Caco-2 (cell line): ENCODE measurements at places on chromosomes 6 and 20.

GRCh38 chr20:23396950-23397627, 24.2 kb downstream of the NAPB start:
- no peaks in the 10 kb centered on the region for H3K27me3 ChIP-seq
- no peak overlapping the region for H3K27ac ChIP-seq
- H3K36me3 ChIP-seq, result peaks cover 2% of the 10 kb centered on the region; the same call in 1 of the 2 replicates
- no peak for DNase-seq
- no peaks in the 10 kb centered on the region for H3K4me1 ChIP-seq

- no peaks in the 10 kb centered on the region for H3K27me3 ChIP-seq
- peaks cover 56% of the 10 kb centered on the region for H3K4me1 ChIP-seq
- H3K36me3 ChIP-seq, result peaks cover 6% of the 10 kb centered on the region
- no peak for DNase-seq
Measured at GRCh38 chr20:41045671-41046070, 17.0 kb downstream of the TOP1 start.

DNA sequence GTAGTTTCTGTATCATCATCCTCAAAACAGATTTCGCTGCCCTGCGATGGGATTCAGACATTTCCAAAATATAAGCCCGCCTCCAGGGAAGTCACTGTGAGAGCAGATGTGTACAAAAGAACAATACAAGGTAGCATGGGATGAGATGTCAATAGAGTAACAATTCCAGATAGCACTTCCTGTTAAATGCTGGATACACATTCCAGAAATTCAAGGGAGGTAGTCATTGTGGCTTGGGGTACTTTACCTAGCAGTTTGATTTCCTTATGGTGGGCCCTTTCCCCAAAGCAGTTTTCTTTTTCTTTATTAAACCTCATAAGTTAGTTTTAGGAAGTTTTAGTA, 2.5 kb downstream of the RNF217 start:
- DNase-seq, result no peak
- no peaks in the 10 kb centered on the region for H3K4me1 ChIP-seq
- H3K4me3 ChIP-seq, result no peak overlapping the region
- no peaks in the 10 kb centered on the region for H3K27me3 ChIP-seq
- no peak overlapping the region for H3K27ac ChIP-seq

- H3K4me3 ChIP-seq, result no peak overlapping the region
- H3K27ac ChIP-seq, result no peak overlapping the region
- no peak for DNase-seq
- H3K27me3 ChIP-seq, result no peaks in the 10 kb centered on the region
Measured at GRCh38 chr20:62039738-62040137, 25.9 kb downstream of the TAF4 start.

DNA sequence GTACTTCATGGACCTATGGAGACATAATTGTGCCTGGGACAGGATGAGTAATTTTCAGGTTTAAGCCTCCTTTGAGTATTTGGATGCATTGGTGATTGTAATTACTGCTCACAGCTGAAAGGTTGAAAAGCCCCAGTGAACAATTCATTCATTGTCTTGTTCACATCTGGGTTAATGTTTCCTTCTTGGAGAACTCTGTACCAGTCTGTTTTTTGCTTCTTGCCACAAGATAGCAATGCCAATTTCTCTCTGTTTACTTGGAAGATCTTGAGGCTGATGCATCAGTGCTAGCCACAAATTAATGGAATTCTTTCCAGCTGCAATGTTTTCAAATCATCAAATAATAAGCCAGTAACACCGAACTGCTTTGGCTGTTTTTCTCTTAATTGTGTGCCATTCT, 207.8 kb downstream of the BMP2 start:
- H3K4me1 ChIP-seq, result no peaks in the 10 kb centered on the region
- no peak for DNase-seq
- no peaks in the 10 kb centered on the region for H3K36me3 ChIP-seq
- no peak overlapping the region for H3K27ac ChIP-seq

DNA sequence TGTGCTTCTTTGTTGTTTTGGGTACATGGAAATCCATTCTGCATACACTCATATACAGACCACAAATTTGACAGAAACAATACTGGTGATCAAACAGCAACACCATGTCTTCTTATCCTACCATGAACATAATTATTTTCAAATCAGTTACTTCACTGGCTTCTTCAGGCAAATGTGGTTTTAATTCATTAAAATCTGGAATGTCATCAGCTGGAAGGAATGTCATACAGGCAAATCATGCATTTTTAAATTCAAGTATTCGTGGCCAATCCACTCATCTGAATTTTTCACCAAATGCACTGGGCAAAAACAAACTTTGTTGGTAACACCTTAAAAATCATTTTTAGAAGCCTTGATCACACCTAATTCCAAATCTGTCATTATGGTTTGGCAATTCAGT, 59.3 kb downstream of the KIF6 start:
- H3K27me3 ChIP-seq, result no peaks in the 10 kb centered on the region
- H3K36me3 ChIP-seq, result no peaks in the 10 kb centered on the region
- no peak for DNase-seq
- no peak overlapping the region for H3K27ac ChIP-seq

DNA sequence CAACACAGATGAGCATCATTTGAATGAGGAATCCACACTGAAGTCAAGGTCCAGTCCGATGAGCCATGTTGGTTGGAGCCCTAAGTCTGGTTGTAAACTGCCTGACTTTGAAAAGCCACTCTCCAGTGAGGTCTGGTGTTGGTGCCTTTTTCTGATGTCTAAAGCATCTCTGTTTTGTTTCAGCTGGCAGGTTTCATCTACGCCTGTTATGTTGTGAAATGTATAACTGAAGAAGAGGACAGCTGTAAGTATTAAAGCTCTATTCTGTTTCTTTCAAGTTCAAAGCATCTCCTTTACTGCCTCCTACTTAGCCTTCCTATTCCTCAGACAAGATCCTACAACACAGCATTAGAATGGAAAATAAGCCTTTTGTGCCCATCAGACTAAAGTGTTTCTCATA, 171.1 kb upstream of the RNF217 start:
- no peak overlapping the region for H3K4me3 ChIP-seq
- no peak overlapping the region for H3K27ac ChIP-seq
- H3K27me3 ChIP-seq, result no peaks in the 10 kb centered on the region
- H3K36me3 ChIP-seq, result no peaks in the 10 kb centered on the region
- H3K4me1 ChIP-seq, result no peaks in the 10 kb centered on the region
- no peak for DNase-seq

GRCh38 chr6:74928203-74928602, 277.6 kb downstream of the COL12A1 start:
- H3K27me3 ChIP-seq, result no peaks in the 10 kb centered on the region
- H3K4me3 ChIP-seq, result no peak overlapping the region
- DNase-seq, result no peak
- no peaks in the 10 kb centered on the region for H3K4me1 ChIP-seq
- no peaks in the 10 kb centered on the region for H3K36me3 ChIP-seq

DNA sequence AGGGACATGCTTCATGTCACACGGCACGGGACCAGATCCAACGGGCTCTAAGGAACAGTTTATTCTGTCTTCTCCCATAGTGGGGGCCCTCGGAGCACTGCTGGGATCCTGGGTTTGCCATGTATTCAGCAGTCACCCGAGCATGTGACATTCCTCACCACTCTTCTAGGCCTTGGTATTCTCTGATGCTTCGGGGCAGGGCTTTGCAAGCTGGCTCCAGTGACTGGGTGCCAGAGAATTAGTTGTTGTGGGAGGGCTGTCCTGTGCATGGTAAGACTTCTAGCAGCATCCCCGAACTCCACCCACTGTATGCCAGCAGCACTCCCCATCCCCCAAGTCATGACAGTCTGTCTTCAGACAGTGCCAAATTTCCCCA, 5.4 kb downstream of the CCN5 start:
- no peak for DNase-seq
- no peaks in the 10 kb centered on the region for H3K36me3 ChIP-seq
- H3K27me3 ChIP-seq, result no peaks in the 10 kb centered on the region

- H3K36me3 ChIP-seq, result no peaks in the 10 kb centered on the region
- DNase-seq, result no peak
- H3K4me1 ChIP-seq, result no peaks in the 10 kb centered on the region
- no peak overlapping the region for H3K27ac ChIP-seq
- no peaks in the 10 kb centered on the region for H3K27me3 ChIP-seq
Measured at GRCh38 chr20:18359854-18360253, 71.5 kb downstream of the ZNF133 start.

GRCh38 chr20:3382836-3383235, 24.6 kb downstream of the DNAAF9 start:
- no peaks in the 10 kb centered on the region for H3K4me1 ChIP-seq
- H3K27ac ChIP-seq, result no peak overlapping the region
- no peak overlapping the region for H3K4me3 ChIP-seq
- no peaks in the 10 kb centered on the region for H3K36me3 ChIP-seq
- DNase-seq, result no peak

DNA sequence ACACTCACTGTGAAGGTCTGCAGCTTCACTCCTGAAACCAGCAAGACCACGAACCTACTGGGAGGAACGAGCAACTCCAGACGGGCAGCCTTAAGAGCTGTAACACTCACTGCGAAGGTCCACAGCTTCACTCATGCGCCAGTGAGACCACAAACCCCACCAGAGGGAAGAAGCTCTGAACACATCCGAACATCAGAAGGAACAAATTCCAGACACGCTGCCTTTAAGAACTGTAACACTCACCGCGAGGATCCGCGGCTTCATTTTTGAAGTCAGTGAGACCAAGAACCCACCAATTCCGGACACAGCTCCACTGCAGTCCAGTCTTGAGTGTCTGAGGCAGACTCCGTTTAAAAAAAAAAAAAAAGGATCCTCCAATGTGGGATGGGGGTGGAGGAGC, 60.4 kb upstream of the ERVFRD-1 start:
- peaks cover 4% of the 10 kb centered on the region; the same call in 1 of the 2 replicates for H3K4me1 ChIP-seq
- H3K27me3 ChIP-seq, result no peaks in the 10 kb centered on the region
- DNase-seq, result no peak
- no peak overlapping the region for H3K4me3 ChIP-seq
- no peaks in the 10 kb centered on the region for H3K36me3 ChIP-seq
- H3K27ac ChIP-seq, result no peak overlapping the region

- H3K27ac ChIP-seq, result no peak overlapping the region
- H3K4me1 ChIP-seq, result no peaks in the 10 kb centered on the region
- DNase-seq, result no peak
- no peak overlapping the region for H3K4me3 ChIP-seq
Measured at GRCh38 chr20:2311329-2311728, 15.5 kb downstream of the TGM3 start.

GRCh38 chr6:26476896-26477295, 19.1 kb downstream of the BTN2A1 start:
- no peak overlapping the region for H3K4me3 ChIP-seq
- peaks cover 49% of the 10 kb centered on the region for H3K4me1 ChIP-seq
- DNase-seq, result no peak
- no peaks in the 10 kb centered on the region for H3K27me3 ChIP-seq

- no peaks in the 10 kb centered on the region for H3K36me3 ChIP-seq
- H3K27me3 ChIP-seq, result no peaks in the 10 kb centered on the region
- H3K4me3 ChIP-seq, result no peak overlapping the region
- H3K4me1 ChIP-seq, result no peaks in the 10 kb centered on the region
- no peak for DNase-seq
- H3K27ac ChIP-seq, result no peak overlapping the region
Measured at GRCh38 chr6:12929678-12930077, 213.1 kb downstream of the PHACTR1 start.

DNA sequence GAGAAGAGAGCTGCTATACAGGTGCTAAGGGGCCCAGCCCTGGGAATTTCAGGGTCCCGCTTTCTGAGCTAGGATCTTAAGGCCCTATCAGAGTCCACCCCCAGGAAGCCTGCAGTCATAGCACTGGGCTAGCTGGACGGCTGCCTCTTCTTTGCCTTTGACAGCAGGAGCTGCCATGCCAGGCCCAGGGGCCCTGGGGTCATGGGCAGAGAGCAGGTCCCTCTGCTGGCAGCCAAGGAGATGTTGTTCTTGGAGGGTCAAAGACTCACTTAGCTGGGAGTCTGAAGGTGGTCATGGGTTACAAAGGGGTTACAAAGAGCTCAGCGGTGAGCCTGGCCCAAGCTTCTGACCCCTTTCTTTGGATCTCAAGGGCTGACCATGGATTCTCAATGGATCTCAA, 52.7 kb downstream of the RPP21 start:
- H3K4me1 ChIP-seq, result no peaks in the 10 kb centered on the region
- no peak overlapping the region for H3K4me3 ChIP-seq
- DNase-seq, result no peak
- no peaks in the 10 kb centered on the region for H3K27me3 ChIP-seq
- no peaks in the 10 kb centered on the region for H3K36me3 ChIP-seq
- H3K27ac ChIP-seq, result no peak overlapping the region

DNA sequence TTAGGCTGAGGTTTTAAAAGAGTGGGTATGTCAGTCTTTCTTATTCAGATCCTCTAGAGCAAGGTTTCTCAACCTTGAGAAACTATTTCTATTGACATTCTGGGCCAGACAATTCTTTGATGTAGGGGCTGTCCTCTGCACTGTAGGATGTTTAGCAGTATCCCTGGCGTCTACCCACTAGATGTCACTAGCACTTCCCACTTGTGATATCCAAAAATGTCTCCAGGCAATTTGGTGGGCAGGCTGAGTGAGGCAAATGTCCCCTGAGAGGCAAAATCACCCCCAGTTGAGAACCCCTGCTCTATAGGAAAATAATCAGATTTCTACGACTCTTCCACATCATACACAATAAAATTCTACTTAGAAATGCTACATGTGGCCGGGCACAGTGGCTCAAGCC, 7.7 kb upstream of the ZKSCAN8 start:
- peaks cover 6% of the 10 kb centered on the region; the same call in 1 of the 2 replicates for H3K4me1 ChIP-seq
- no peaks in the 10 kb centered on the region for H3K27me3 ChIP-seq
- H3K36me3 ChIP-seq, result no peaks in the 10 kb centered on the region
- no peak for DNase-seq
- H3K27ac ChIP-seq, result no peak overlapping the region
- no peak overlapping the region for H3K4me3 ChIP-seq

GRCh38 chr6:20866036-20866435, 331.8 kb downstream of the CDKAL1 start:
- peaks cover 14% of the 10 kb centered on the region for H3K4me1 ChIP-seq
- DNase-seq, result no peak
- H3K27ac ChIP-seq, result no peak overlapping the region
- H3K4me3 ChIP-seq, result no peak overlapping the region
- H3K36me3 ChIP-seq, result no peaks in the 10 kb centered on the region
- no peaks in the 10 kb centered on the region for H3K27me3 ChIP-seq

DNA sequence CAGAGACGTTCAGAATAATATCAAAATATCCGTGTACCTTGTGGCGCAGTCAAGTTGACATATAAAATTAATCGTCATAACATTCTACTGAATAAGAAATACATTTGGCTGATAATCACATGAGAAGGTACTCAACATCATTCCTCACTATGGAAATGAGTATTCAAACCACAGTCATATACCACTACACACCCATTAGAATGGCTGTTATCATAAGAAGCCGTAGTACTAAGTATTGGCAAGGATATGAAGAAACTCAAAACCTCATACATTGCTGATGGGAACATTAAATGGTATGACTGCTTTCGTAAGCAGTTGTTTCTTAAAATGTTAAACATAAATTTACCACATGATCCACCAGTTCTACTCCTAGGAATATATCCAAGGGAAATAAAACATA, 244.7 kb downstream of the CDKAL1 start:
- no peaks in the 10 kb centered on the region for H3K4me1 ChIP-seq
- no peaks in the 10 kb centered on the region for H3K36me3 ChIP-seq
- H3K27me3 ChIP-seq, result no peaks in the 10 kb centered on the region
- H3K27ac ChIP-seq, result no peak overlapping the region

DNA sequence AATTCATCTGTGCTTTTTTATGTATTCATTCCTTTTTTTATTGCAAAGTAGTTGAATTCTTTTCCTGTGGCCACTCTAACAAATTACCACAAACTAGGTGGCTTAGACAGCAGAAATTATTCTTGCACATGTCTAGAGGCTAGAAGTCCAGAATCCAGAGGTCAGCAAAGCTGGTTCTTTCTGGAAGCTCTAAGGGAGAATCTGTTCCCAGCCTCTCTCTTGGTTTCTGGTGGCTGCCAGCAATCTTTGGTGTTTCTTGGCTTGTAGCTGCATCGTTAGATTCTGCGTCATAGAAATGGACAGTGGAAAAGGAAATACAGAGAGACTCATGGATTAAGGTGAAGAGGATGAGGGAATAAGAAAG, 39.3 kb downstream of the GSTA2 start:
- H3K4me1 ChIP-seq, result peaks cover 54% of the 10 kb centered on the region
- no peak for DNase-seq
- no peaks in the 10 kb centered on the region for H3K36me3 ChIP-seq
- H3K4me3 ChIP-seq, result no peak overlapping the region
- no peaks in the 10 kb centered on the region for H3K27me3 ChIP-seq
